Stimulated activated CD8-positive, alpha-beta memory T cell treated with anti-CD3 and anti-CD28 coated beads, Interleukin-4, amount 100 ng/mL, for 1 hour (primary cell): ENCODE measurements at places on chromosomes 6 and 20.

- DNase-seq, result no peak
Measured at GRCh38 chr6:157229713-157230112, 93.6 kb downstream of the TMEM242 start.

DNA sequence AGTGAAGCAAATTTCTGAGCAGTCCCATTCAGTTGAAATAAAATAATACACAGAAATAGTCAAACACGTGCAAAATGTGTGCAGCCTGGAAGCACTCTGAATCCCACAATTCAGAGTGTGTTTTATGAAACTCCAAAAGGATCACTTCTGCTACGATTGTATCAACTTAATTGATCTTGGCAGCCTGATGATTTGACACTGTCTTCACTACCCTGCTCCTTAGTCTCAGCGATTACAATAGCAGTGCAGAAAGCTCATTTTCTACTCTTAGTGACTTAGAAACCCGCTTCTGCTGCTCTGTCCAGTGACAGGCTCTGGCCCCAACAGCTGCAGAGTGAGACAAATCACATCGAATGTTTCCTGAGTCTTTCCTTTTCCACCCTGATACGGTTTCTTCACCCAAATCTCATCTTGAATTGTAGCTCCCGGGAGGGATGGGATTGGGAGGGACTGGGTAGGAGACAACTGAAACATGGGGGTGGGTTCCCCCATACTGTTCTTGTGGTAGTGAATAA is 16.2 kb upstream of the EMILIN3 start:
- DNase-seq, result no peak

DNA sequence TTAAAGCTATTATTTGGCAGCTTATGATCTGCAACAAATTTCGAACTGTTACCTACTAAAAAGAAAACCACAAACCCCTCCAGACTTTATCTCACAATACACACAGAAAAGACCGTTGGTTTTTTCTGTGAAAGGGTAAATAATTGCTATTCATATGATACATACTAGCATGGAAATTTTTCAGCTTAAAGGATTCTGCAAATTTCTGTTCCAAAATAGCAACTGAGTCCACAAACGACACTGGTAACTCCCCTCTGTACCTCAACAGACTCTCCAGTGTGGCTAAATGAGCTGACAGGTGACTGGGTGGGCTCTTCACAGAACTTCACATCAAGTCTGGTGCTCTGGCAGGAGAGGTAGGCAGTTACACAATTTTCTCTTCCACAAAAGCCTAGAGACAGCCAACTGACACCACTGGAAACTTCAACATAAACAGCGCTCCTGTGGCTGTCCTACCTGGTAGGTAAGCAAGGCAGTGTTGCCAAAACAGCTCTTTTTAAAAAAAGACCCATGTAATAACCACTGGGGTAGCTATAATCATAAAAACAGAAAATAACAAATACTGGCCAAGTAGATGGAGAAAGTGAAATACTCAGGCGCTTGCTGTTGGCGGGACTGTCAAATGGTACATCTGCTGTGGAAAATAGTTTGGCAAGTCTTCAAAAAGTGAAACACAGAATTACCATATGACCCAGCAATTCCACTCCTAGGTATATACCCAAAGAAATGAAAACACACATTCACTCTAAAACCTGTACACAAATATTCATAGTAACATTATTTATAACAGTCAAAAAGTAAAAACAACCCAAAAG is 37.8 kb downstream of the ELOVL5 start:
- no peak for DNase-seq

DNA sequence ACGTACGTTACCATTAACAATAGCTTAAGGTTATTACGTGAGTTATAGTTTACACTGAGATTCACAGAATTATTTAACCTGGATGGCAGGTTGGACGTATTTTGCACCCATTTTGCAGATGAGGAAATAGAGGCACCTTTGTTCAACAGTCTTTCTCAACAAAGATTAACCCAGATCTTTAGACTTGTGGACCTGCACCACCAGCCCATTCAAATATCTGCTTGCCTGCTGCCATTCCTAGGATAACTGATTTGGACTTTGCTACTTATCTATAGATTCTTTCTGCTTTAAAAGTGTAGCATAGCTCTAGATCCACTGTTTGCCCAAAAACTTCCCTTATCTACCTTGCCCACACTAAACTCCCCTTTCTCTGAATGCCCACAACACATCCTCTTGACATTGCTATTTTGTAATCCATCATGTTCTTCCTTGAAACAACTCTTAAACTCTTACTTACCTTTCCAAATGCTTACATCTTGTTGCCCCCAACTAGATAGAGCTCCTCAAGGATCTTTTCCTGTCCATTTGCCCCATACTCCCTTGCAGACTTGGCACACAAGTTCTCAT is 56.4 kb upstream of the TNFAIP3 start:
- DNase-seq, result no peak

- DNase-seq, result no peak
Measured at GRCh38 chr6:25629198-25629576, 22.8 kb upstream of the SCGN start.

DNA sequence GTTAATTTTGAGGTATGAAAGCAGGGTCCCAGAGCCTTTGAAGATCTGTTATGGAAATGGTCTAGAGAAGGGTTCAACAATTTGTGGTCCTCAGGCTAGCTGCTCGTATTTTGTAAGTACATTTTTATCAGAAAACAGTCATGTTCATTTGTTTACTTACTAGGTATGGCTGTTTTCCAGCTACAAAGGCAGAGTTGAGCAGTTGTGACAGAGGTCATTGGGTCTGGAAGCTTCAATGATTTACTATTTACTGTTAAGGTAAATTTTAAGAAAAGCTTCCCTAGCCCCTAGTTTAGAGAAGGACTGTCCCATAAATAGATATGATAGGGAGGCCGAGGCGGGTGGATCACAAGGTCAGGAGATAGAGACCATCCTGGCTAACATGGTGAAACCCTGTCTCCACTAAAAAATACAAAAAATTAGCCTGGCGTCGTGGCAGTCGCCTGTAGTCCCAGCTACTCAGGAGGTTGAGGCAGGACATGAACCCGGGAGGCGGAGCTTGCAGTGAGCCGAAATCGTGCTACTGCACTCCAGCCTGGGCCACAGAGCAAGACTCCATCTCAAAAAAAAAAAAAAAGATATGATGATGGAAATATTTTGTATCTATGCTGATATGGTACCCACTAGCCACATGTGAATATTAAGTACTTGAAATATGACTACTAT is 538.4 kb upstream of the CITED2 start:
- DNase-seq, result no peak

GRCh38 chr6:75044846-75045245 is 161.0 kb downstream of the COL12A1 start:
- no peak for DNase-seq

- no peak for DNase-seq
Measured at GRCh38 chr6:154284313-154284853, 72.2 kb downstream of the IPCEF1 start.

- DNase-seq, result no peak
Measured at GRCh38 chr6:113208726-113209125, 648.4 kb upstream of the MARCKS start.

DNA sequence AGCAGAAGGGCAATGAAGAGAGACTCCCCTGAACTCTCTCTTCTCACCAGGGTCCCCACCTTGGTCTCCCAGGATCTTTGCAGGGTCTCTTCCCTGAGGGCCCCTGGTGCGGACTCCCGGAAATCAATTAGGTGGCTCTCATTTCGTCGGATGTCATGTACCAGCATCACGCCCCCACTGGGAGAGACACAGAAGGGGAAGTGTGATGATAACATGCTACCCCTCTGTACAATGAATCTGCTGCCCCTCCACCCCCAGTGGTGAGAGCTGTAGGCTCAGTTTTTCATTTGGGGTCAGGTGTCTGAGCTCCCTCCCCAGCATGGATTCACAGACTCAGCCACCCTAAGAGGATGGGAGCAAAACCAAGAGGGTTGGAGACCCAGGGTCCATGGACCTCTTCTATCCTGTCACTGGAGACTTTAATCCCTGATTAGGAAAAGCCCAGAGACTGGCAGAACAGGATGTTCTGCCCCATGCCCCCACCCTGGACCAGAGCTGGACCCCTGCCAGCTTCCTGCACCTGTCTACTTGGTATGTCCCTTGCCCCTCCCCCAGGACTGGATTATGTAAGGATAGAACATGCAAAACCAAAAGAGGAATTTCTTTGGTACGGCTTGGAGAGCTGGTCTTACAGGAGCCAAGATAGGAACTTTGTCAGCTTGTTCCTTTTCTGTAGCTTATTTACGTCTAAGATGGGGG is 11.1 kb downstream of the GGT7 start:
- no peak for DNase-seq

- DNase-seq, result no peak
Measured at GRCh38 chr6:158757753-158758090, 61.4 kb downstream of the EZR start.

DNA sequence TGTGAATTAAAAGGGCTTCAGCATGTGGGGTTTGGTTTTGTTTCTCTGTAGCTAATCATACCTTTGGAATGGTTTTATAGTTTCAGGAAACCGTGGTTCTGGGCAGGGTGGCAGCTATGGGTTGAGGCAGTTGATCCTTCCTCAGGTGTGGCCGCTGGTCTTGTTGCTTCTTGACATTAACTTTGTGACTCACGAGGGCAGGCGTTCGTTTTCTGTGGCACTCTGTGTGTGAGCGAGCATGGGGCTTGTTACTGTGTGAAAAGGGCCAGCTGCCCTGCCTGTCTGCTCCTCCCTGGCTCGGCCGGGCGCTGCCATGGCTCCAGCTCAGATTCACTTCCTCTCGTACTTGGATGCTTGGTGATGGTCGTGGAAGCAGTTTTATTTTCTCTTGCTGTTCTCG is 16.2 kb downstream of the DNAJC5 start:
- no peak for DNase-seq

DNA sequence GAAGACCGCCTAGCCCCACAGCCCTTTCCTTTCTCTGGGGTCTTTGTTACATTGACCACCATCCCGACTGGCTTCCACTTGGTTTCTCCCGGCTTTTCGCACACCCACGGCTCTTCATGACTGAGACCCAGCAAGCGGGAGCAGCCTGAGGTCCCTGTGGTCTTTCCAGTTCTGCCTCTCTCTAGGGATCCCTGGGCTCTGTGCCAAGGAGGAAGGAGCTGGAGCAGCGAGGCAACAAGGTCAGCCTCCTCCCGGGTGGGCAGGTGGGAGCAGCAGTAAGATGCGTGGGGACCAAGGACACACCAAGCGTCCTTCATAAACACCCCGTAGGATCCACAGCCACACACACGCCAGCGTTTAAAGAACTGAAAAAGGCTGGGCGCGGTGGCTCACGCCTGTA is 29.6 kb upstream of the MRGBP start:
- DNase-seq, result no peak

DNA sequence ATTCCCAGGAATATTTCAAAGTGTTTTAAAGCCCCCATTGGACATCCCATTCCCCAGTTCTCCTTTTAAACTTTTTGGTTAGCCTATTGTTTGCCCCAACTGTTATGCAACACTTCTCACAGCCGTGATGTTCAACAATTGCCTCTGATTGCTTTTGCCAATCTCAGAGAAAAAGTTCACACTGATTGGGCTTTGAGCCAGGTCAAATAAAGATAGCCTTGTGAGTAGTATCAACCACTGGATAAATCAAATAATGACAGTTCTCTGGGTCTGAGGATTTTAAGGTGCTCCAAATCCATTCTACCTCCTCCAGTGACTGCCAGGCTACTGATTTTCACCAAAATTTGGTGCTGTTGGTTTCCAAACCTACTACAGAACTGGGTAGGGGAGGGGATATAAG is 19.1 kb upstream of the NOP56 start:
- no peak for DNase-seq

DNA sequence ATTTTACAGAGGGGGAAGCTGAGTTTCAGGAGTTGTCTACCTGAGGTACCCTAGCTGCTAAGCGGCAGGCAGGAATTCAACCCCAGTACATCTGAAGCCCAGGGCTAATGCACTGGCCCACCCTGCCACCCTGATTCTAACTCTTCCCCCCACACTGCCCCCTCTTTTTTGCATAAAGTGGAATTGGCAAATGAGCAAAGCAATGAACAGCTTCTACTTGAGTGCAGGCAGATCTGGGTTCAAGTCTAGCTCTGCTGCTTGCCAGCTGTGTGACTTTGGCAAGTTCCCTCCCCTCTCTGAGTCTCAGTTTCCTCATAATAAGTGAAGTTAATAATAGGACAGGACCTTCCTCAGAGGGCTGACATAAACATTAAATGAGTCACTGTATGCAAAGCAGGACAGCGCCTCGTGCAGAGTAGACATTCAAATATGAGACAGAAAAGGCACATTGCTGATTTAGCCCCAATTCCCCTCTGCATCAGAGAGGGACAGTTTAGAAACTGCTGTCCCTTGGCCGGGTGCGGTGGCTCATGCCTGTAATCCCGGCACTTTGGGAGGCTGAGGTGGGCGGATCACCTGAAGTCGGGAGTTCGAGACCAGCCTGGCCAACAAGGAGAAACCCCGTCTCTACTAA is 4.7 kb downstream of the ADA start:
- DNase-seq, result no peak

DNA sequence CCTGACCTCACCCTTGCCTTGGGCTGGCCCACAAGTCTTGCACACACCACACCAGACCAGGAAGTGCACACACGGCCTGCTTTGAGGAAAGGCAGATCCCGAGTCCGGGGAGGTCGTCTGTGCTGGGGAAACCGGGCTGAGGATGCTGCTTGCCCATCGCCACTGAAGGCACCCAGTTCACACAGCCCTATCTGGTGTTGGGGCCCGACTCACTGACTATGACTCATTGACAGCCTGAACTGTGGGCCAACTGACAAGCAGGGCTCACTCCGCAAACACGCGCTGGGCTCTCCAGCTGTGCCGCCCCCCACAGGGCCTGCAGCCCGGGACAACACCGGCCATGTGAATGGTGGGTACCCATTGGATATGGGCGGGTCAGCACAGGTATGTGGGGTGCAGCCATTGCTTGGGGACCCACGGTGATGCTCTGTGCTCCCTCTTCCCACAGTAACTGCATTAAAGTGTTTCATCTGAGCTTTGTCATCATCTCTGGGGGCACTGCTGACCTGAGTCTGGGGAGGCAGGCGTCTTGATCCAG is 1.6 kb downstream of the SAMD10 start:
- DNase-seq, result peak; percentile 37

GRCh38 chr20:61100489-61100888 is 151.6 kb upstream of the CDH4 start:
- no peak for DNase-seq

DNA sequence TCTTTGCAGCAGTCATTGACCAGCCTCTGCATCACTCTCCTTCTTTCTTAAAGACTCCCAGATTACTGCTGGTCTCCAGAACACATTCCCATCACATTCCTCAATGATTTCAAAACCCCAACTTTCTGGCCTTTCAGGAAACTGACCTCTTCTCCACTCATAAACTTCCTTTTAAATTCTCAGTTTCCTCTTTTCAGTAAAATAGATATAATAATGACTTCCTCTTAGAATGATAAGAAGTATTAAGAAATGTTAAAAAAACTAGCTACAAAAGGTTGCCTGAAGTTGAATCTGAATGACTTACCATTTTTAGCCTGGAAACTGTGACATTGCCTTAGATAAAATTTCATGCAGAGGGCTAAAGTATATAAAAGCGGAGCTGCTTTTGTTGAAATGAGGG is 239.3 kb downstream of the OGFRL1 start:
- DNase-seq, result no peak
